ENCODE measurements at places on chromosomes 3 and 15.

GRCh38 chr15:31268911-31269784 lies 57.5 kb upstream of the KLF13 start:
- DNase-seq = no peak

DNA sequence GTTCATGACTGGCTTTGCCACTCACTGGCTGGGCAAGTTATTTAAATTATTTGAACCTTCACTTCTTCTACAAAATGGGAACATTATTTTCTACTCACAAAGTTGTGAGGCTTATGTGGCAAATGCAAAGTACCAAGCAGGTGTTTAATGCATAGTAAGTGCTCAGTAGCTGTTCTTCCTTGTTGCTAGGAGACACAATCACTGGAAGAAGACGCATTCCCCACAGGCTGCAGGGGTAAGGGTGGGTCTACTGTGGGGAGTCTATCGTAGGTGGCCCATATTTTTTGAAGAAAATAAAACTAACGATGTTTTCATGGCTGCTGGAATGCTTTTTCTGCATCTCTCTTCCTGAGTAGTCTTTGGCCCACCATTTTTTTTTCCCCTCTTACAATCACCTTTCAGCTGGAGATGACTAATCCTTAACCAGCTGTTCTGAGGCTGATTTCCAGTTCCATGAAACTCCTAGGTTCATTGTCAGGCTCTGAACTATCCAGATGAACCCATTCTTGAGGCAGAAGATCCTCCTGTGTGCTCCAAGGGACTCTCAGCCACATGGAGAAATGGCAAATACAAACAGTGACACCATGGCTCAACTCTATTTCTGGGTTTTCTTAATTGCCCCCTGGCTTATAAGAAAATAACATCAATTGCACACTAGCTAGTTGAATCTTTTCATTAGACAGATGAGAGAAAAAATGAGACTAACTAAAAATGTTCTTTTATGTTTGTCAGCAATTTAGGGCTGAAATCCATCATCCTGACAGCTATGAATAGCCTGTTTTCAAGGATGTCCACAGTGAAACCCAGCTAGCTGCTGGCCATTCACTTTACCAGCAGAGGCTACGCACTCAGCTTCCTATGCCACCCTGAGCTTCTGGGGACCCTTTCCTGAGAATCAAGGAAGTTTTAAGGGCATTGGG lies 108.3 kb upstream of the ETV5 start:
- no peak for DNase-seq

- DNase-seq = no peak
Measured at GRCh38 chr3:64262574-64263114, 37.4 kb upstream of the PRICKLE2 start.

- DNase-seq = no peak
Measured at GRCh38 chr3:89042236-89042835, 65.1 kb upstream of the EPHA3 start.

DNA sequence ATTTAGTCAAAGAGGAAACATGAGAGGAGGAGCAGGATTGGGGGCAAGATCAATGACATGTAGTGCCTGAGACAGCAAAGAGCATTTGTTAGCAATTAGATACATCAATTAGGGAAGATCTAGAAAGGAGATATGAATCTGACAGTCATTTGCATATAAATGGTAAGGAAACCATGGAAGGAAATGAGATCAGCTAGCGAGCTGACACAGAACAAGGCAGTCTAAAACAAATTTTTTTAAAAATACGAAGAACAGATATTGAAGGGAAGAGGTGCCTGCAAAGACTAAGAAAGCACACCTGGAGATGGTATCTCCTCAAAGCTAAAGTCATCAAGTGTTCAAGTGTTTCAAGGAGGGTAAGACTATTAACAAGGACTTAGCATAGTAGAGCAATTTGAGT lies 4.6 kb downstream of the EPM2AIP1 start:
- DNase-seq = no peak

DNA sequence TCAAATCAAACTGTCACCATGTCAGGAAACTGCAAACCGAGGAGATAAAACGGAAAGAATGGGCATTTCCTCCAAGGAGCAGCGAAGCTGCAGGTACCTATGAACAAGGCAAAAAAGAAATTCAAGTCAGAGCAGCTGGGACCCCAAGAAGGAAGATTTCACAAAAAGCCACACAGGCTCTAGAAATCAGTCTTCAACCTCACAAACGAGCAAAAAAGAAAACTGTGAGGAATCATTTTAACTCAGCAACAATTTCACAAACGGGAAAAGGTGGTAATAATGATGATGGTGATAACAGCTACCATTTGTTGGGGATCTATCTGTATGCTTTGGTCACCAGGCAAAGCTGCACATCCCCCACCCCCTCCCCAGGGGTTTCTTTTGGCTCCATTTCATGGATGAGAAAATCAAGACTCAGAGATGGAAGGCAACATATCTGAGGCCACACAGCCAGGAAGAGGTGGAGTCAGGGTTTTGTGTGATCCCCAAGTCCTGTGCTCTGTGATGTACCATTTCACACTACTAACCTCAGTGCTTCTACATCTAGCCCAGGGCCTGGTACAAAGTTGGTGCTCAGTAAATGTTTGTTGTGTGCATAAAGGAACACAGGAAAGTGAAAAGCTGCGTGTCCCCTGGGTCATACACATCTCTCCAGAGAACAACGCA lies 109.9 kb downstream of the IQSEC1 start:
- DNase-seq = no peak

GRCh38 chr3:181956122-181956521 lies 244.4 kb downstream of the SOX2 start:
- no peak for DNase-seq

DNA sequence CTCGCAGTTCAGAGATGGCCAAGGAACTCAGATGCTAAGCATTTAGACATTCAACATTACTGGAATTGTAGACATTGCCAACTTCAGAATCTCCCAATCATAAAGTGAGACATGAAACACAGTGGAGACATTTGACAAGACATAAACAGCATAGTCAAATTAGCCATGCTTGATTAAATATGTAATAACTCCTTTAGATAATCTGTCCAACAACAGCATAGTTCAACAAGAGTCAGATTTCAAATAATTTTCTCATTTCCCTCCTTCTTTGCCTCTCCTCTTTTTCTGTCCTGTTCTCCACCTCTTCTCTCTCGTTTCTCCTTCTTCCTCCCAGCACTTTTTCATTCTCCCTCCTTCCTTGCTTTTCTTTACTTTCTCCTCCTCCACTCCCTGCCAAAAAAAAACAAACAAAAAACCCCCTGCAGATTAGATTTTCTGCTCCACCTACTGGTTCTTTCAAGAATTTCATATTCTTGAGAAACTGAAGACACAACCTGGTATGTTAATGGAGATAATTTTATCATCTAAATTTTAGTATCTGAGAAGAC lies 20.2 kb downstream of the CPOX start:
- DNase-seq = no peak

GRCh38 chr3:140953028-140953960 lies 11.7 kb downstream of the SLC25A36 start:
- DNase-seq = no peak

GRCh38 chr3:197003461-197004385 lies 25.9 kb downstream of the MELTF start:
- DNase-seq = no peak

DNA sequence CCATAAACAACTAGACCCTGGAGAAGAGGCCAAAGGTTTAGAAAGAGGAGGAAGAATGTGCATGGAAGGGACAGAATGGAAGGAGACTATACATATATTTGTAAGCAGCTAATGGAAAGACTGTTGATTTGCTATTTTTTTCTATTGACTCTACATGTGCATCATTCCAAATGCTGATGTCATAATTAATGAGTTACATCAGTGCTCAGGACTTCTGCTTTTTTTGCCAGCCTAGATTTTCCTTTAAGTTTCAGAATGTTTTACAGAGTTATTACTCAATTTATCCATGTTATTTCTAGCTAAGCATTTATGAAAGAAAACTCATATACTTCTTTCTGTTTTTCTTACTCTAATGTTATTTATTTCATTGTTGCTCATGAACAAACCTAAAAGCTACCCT lies 62.6 kb upstream of the VGLL3 start:
- no peak for DNase-seq

DNA sequence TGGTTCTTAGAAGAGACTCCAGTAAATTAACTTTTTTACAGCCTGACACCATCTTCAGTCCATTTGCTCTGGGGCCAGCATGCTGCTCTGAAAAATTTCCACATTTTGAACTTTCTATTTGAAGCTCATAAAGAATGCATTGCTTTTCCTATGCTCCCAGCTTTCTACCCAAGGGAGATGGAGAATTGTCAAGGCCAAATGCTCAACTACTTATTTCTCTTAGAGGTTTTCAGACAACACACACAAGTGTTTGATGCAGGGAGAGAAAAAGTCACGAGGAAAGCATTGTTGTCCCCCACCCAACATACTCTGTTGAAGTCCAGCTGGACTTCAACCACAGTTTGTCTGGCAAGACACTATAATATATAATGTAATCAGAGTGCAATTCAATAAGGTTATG lies 100.3 kb upstream of the CADPS start:
- no peak for DNase-seq

- DNase-seq = no peak
Measured at GRCh38 chr3:126758882-126759281, 54.8 kb downstream of the CHCHD6 start.

GRCh38 chr3:26449996-26450395 lies 172.6 kb upstream of the LRRC3B start:
- no peak for DNase-seq

DNA sequence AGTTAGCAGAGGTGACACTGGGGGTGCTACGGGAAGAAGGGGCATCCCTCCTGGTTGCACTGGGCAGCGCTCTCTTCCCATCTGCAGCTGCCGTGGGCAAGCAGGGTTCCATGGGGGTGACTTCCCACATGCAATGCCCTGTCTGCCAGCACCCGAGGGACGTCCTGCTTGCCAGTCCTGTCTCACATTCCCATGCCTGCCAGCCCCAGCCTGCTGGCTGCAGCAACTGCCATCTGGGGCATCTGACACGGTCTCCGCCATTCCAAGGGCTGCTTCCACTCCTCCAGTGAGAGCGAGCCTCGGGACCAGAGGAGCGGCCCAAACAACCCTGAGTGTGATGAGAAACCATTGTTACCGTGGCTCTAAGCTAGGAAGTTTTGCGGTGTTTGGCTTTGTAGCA lies 45.4 kb upstream of the RPL32 start:
- DNase-seq = no peak

DNA sequence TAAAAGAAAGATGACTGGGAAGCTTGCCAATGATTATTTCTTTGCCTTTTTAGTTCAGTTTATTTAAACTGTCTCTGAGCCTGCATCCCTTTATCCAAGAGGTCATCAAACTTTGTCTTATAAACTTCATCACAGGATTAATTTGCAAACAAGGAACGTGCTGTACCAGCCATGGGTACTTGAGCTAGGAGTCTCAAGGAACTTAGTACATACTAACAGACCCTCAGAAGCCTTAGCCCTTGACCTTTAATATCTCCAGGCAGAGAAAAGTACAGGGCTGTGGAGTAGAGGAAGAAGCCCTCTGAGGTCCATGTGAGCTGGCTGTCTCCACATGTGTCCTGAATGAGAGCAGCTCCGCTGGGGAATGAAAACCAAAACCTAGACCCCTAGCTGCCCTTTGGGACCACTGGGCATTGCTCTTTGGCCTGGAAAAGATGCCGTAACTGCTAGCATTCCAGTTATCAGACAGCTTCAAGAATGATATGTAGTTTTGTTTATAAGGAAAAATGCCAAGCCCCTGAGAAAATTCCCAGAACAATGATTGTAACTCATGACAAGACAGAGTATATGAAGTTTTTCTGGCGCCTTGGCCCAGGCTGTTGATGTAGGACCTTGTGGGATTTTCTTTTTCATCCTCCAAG lies 92.1 kb downstream of the ASB7 start:
- no peak for DNase-seq

DNA sequence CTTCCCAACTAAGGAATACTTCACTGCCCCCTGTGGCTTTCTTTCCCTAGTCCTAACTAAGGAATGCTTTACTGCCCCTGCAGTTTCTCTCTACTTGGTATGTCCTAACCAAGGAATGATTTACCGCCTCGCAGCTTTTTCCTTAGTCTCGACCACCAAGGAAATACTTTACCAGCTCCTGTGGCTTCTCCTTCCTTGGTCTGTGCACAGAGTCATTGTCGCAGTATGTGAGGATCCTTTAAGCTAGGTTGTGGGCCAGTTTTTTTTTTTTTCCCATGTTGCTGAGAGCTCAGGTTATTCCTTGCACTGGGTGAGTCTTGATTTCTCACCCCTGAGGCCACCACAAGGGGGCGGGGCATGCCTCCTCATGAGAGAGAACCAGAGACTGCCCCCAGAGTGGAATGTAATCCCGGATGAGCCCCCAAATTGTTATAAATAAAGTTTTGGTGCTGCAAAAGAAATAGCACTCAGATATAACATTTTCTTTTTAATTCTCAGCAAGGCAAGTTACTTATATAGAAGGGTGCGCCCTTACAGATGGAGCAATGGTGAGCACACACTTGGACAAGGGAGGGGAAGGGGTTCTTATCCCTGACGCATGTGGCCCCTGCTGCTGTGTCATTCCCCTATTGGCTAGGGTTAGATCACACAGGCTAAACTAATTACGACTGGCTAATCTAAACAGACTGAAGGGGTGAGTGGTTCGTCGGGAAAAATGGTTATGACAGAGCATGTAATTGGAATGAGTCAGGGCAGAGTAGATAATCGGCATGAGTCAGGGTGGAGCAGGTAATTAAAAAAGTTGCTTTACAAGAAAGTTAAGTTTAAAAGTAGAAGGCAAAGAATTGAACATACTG lies 27.0 kb downstream of the NDUFB4 start:
- DNase-seq = no peak

DNA sequence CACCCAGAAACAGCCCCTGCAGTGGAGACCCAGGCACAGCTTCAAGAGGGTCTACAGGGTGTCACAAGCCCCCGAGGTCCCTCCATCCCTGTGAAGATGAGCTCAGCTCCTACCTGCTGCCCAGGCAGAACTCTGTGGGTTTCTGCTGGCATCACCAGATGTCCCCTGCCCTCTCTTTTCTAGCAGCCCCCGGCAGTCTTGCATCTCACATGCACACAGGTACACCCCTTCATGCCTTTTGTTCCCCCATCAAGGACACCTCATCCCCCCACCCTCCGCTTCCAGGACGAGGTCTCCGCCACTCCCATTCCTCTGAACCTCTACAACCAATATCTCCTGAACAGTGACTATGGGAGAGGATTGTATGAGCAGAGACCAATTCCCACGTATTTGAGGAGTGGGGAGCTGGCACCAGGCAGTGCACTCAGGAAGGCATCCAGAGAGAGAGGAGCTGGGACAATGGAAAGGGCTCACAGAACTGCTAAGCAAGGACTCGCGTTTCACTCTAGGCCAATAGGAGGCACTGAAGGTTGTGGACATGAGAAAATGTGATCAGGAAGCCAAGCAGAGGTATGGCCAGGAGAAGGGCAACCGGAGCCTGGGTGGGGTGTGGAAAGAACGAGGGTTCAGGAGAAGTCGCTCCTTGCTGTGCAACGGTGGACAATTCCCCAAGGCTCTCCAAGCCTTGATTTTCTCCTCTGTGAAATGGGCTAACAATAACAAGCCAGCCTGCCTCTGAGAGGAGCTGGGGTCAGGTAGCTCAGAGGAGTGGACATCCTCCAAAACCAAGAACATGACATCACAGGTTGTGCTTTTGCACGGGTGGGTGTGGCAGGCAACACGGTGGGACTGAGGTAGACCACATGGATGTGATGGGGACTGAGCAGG lies 115.2 kb downstream of the CHSY1 start:
- no peak for DNase-seq

GRCh38 chr3:153602801-153603200 lies 440.8 kb downstream of the RAP2B start:
- DNase-seq = no peak

- DNase-seq = no peak
Measured at GRCh38 chr3:74532446-74532845, 82.0 kb downstream of the CNTN3 start.

Data from activated naive CD8-positive, alpha-beta T cell treated with anti-CD3 and anti-CD28 coated beads, Interleukin-2, amount 50 U/mL, for 16 hours (primary cell).